ENCODE measurements at places on chromosomes 1 and 21.
A peak's percentile ranks its signal among the peaks of the same experiment; 100 is the strongest.

GRCh38 chr1:220344745-220345144 is 72.5 kb upstream of the RAB3GAP2 start:
- no peak for DNase-seq

DNA sequence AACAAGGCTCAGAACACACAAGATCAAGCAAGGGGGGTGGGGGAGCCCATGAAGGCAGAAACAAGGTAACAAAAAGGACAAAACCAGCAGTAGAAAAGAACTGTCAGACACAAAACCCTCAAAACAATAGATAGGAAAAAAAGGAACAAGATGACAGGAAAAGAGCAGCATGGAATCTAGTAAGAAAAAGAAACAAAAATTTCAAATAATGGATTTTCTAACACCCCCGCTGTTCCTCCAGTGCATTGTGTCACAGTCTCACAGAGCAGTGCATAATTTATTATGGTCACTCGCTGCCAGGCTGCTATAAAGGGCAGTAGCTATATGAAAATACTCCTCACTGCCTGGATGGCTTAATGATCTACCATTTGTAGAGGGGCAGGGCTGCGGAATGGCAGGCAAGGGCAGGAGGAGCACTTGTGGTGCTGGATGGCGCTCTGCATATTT is 567.9 kb downstream of the DPYD start:
- no peak for DNase-seq

- no peak for DNase-seq
These were observed 10.3 kb downstream of the GPR37L1 start for GRCh38 chr1:202133001-202133400.

- DNase-seq, result no peak
These were observed 74.2 kb upstream of the NGF start for GRCh38 chr1:115412286-115412685.

- DNase-seq, result no peak
These were observed 86.4 kb upstream of the ZNF648 start for GRCh38 chr1:182147951-182148350.

DNA sequence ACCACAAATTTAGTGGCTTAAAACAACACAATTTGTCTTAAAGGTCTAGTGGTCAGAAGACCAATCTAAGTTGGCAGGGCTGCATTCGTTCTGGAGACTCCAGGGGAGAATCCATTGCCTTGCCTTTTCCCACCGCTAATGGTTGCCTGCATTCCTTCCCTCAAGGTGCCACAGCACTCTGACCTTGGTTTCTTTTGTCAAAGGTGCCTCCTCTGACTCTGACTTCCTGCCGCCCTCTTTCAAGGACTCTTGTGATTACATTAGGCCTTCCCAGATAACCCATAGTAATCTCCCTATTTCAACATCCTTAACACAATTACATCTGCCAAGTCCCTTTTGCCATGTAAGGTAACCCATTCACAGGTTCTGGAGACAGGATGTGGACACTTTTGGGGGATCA is 145.3 kb downstream of the S1PR1 start:
- no peak for DNase-seq

DNA sequence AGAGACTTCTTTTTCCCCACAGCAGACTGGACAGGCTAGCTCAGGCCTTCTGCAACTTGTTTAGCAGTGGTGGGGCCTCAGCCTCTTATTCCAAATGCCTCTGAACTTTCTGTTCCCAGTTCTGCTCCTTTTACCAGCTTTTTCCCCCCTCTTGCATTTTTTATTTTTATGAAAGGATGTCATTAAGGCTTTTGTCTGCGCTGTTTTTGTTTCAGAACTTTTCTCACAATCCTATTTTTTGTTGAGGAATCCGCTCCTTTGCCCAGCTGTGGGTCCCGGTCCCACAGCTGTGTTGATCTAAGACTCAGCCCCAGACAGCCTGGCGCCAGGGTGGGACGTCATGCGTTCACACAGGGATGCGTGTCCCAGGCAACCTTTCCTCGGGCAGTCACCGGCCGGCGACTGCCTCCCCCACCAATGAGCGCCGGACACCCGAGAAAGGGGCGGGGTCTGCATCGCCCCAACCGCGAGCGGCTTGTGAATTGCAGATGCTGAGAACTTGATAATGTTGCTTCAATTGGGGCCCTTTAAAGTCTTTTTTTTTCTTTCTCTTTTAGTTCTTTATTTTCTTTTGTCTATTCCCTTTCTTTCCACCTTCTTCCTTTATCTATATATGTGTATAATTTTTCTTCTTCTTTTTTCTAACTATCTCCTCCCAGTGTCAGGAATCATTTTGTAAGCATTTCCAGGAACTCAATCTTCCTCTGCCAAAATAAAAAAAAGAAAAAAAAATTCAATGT is 3.0 kb upstream of the ID3 start:
- DNase-seq, result peak; percentile 90

DNA sequence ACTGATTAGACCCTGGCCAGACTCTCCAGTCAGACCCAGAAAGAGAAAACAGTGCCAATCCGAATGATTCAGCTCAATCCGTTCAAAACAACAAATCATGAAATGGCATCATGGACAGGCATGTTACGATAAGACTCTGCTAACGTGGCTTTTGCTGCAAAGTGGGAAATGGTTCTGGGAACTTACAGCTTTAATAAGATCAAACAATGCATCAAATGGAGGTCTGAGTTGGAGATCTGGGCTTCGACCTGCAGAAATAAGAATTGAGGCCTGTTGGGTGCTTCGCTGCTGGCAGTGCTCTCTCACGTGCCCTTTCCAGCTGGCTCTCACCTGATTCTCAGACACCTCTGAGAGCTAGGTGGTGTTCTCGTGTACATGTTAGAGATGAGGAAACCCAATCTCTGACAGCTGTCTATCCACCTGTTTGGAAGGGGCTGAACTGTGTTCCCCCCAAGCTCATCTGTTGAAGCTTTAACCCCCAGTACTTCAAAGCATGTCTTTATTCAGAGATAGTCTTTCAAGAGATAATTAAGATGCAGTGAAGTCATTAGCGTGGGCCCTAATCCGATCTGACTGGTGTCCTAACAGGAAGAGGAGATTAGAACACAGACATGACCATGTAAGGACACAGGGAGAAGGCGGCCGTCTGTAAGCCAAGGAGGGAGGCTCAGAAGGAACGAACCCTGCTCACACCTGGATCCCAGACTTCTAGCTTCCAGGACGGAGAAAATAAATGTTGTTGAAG is 45.5 kb upstream of the ETS2 start:
- no peak for DNase-seq

DNA sequence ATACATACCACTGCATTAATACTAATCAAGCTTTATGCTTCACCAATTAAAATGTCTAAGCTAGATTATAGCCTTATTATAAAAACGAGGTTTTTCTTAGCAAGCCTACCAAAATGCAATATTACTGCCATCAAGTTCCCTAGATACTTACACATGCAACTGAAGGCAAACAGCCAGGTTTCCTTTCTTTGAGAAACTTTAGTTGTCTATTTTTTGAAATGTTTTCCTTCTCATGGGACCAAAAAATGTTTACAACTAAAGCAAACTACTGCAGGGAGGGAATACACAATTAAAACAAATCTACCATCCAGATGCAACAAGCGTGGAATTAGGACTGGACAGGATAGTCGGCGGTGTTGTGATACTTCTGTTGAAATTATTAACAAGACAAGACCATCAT is 1.3 kb downstream of the ZNF644 start:
- DNase-seq, result no peak

DNA sequence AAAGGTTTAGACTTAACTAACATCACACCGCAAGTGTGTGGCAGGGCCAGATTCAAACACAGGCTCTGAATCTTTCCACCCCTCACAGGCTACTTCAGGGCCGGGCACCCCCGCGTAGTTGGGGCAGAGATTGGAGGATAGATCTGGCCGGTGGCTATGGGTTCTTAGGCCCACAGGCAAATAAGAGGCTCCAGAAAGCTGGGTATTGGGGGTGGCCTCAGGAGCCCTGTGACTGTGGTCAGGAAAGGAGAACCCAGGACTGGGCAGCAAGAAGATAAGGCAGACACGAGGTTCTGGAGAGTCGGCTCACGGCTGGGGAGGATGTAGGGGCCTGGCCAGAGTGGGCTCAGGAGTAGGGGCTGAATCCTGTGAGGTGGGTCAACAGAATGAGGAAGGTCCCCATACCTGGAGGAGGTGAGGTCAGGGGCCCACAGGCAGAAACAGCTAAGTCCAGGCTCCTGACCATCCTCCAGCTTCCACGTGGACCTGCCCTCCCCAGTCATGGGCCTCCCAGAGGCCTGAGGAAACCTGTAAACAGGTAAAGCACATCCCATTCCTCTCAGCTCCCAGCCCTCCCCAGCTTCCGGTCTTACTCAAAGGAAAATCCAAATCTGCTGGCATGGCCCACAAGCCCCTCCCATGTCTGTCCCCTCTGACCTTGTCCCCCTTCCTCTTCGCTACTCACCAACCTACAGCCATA is 306.2 kb downstream of the MATN1 start:
- DNase-seq, result no peak

DNA sequence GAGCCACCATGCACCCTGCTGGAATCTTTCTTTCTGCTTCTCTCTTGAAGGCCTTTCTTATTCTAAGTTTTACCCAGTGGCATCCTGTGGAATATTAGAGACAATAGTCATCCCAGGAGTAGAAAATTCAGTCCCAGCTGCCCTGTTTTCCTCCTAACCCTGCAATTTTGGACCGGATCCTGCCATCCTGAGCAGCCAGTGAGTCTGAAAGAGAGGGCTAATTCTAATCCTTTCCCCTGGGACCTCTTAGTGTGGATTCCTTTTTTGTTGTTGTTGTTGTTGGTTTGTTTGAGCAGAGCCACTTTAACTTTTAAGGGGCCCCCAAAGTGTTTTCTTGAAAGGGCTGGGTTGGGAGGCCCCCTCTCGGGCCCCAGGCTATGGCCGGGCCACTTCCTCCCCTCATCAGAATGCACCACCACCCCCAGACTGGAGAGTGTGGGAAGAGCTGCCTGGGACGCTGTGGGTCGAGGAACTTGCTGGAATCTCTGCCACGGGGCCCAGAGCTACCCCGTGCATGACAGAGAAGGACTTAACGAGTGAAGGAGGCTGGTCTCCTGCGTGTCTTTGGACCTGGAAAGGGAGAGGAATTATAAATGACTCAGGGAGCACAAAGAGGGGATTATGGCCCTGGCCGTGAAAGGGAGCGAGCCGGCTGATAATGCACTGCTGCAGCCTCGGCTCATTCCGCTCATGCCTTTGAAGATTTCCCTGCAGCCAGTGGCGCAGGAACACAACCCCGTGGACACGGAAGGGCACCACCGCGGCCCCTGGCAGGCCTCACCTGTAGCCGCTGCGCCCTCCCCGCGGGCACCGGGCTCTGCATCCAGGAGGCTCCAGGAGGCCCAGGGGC is 81.0 kb upstream of the AKT3 start:
- no peak for DNase-seq

DNA sequence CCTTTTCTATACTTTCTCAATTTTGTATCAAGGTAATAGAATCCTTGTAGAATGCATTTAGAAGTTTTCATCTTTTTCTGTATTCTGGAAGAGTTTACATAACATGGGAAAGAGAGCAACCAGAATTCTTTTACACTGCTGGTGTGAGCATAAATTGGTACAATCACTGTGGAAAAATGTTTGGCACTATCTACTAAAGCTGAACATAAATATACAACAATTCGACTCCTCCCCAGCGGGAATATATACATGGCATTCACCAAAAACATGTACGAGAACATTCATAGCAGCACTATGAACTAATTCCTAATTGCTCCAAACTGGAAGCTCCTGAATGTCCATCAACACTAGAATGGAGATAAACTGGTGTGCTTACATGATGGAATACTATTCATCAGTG is 1.8 kb upstream of the ACBD6 start:
- DNase-seq, result peak; percentile 37

- peak; percentile 98 for DNase-seq
These were observed 20.2 kb downstream of the NUAK2 start for GRCh38 chr1:205301205-205301821.

Data from fibroblast of skin of left quadriceps (primary cell).